Mesothelial cell of epicardium (in vitro differentiated cells): ENCODE measurements at places on chromosomes 2 and 18. TPM values are rescaled to one million over a fixed set of nuclear protein-coding genes. Genes with fewer than 3 reads are reported as not detected.

FOXD4L1 gene
- 0.16 to 0.50 TPM (median 0.49 TPM) in 3 replicates for total RNA-seq

DNA sequence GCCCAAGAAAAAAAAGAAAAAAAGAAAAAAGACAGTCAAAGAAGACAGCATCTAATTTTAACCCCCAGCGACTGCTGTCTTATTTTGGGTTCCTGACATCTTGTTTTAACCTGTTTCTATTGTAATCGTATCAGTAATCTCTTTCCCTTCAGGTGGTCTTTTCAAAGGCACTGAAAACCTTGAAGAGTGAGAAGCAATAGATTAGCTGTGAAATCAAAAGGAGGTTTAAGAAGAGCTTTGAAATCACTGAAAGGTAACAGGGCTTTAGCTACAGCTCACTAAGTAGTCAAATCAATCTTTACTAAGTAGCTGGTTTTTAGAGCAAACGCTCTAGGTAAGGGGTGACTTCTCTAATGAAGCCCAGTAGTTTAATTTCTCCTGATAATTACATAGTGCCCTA, 5.4 kb upstream of the TANC1 start:
- DNase-seq: no peak

- DNase-seq: no peak
These were observed 741.3 kb upstream of the RAB6C start for GRCh38 chr2:129237966-129238725.

DNA sequence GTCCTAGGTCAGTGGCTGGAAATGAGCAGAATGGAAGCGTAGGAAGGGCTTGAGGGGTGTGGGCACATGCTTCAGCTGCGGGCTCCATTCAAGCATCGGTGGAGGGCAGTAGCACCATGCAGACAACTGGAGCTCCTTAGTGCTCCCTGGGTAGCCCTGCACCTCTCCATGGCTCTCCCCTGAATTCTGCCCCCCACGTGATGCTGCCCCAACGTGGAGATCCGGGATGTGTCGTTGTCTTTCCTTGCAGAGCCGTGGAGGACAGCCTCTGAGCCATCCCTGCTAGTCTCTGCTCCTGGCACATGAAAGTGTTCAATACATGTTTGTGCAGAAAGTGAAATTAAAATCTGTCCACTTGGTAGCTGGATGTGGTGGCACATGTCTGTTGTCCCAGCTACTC, 94.5 kb downstream of the SH3RF3 start:
- no peak for DNase-seq

DNA sequence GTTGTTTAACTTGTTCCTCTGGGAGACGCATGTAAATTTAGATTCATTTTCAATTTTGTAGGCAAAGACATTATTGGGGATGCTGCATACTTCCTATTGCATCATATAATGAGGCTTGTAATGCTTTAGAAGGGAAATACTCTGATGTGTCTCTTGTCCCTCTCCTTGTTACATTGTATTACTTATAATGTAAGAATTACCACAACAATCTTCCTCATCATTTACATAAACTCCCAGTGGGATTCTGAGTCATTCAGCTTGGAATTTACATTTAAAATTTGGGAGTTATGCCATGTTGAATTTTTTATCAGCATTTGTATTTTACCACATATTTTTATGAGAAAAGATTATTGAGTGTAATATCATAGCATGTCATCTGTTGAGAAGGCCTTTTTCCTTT, 963.4 kb upstream of the NRXN1 start:
- no peak for DNase-seq

DNA sequence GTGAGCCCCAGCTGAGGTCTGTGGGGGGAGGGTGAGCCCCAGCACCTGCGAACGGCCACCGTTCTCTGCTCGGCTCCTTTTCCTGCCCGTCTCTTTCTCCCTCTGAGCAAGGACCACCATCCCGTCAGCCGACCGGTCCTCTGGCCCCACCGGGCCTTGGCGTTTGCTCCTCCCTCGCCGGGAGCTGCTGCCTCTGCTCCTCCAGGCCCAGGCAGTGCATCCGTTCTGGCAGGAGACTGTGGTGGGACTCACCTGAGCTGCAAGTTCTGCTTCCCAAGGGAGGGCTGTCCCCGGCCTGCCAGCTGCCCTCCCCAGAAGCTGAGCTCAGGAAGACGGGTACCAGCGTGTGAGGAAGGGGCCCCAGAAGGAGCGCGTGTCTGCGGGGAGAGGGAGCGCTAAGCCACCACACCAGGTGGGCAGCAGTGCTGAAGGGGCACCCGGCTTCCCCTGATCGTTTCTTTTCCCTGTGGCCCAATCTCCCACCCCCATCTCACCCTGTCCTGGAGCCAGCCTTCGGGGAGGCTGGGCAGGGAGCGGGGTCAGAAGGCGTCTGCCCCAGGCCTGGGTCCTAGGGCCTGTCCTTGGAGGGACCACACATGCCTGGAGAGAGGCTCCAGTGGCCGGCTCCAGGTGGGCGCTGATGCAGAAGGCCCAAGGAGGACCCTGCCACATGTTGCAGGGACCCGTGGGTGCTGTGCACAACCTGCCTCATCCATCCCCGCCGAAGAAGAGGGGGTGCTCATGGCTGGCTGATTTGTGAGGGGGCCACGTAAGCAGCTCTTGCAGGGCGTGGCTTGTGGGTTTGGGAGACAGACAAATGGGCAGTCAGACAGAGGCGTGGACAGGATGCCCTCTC, 2.5 kb upstream of the RTP5 start:
- no peak for DNase-seq

DNA sequence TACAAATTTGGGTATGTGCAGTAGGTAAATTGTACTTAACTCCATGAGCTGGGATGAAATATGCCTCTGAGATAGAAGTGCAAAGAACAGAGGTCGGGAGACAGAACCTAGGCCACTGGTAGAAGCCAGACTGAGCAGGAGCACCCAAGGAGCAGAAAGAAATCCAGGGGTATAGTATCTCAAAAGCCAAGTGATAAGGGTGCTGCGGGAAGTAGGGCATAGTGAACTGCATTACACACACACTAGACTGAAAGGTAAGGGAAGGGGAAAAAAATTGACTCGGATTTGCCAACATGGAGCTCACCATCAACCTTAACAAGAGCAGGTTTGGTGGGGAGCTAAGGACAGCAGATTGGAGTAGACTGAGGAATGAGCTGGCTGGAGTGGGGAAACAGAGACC, 89.3 kb upstream of the TMEM247 start:
- DNase-seq: no peak
